ENCODE measurements at places on chromosomes 5 and 9. TPM values are rescaled to one million over a fixed set of nuclear protein-coding genes. Genes with fewer than 3 reads are reported as not detected.

The TRIM36 gene
- 0.49 TPM for total RNA-seq

The CDH9 gene
- not detected for total RNA-seq

The GRXCR2 gene
- not detected for total RNA-seq

The ARL14EPL gene
- total RNA-seq = not detected

The CFAP90 gene
- not detected for total RNA-seq

The SPATA31D4 gene
- total RNA-seq = not detected

The C9orf153 gene
- total RNA-seq = not detected

The RFK gene
- total RNA-seq = 25.7 TPM

The TEK gene
- 45.0 TPM for total RNA-seq

The FOXD1 gene
- 0.16 TPM for total RNA-seq

The TPD52L3 gene
- total RNA-seq = not detected

The ASB6 gene
- total RNA-seq = 12.5 TPM

The IL17B gene
- total RNA-seq = not detected

The LCN15 gene
- not detected for total RNA-seq

All from bladder microvascular endothelial cell (primary cell).